ENCODE measurements at places on chromosomes 6 and 20. TPM values are rescaled to one million over a fixed set of nuclear protein-coding genes. Genes with fewer than 3 reads are reported as not detected.

TFAP2D gene
- polyA plus RNA-seq, result not detected

ABHD16B gene
- polyA plus RNA-seq, result not detected

IL17A gene
- polyA plus RNA-seq, result not detected

NUDT3 gene
- 20.1 TPM for polyA plus RNA-seq

OR2H2 gene
- 0.12 TPM for polyA plus RNA-seq

SLC2A4RG gene
- polyA plus RNA-seq, result 78.4 TPM

NOX3 gene
- 2.2 TPM for polyA plus RNA-seq

TMEM170B gene
- 9.2 TPM for polyA plus RNA-seq

SLC17A3 gene
- polyA plus RNA-seq, result 1.2 TPM

FAM209B gene
- not detected for polyA plus RNA-seq

CCDC170 gene
- 3.6 TPM for polyA plus RNA-seq

HLA-DPB1 gene
- polyA plus RNA-seq, result 18.4 TPM

PLEKHG1 gene
- polyA plus RNA-seq, result 38.8 TPM

HAO1 gene
- 0.04 TPM for polyA plus RNA-seq

ATRN gene
- 52.8 TPM for polyA plus RNA-seq

DEFB114 gene
- polyA plus RNA-seq, result not detected

ESR1 gene
- polyA plus RNA-seq, result 0.68 TPM

All from right renal pelvis (tissue), 4 donors.